Right renal cortex interstitium (tissue), 3 donors: ENCODE measurements at places on chromosomes 2 and 18. TPM values are rescaled to one million over a fixed set of nuclear protein-coding genes. Genes with fewer than 3 reads are reported as not detected.

DNA sequence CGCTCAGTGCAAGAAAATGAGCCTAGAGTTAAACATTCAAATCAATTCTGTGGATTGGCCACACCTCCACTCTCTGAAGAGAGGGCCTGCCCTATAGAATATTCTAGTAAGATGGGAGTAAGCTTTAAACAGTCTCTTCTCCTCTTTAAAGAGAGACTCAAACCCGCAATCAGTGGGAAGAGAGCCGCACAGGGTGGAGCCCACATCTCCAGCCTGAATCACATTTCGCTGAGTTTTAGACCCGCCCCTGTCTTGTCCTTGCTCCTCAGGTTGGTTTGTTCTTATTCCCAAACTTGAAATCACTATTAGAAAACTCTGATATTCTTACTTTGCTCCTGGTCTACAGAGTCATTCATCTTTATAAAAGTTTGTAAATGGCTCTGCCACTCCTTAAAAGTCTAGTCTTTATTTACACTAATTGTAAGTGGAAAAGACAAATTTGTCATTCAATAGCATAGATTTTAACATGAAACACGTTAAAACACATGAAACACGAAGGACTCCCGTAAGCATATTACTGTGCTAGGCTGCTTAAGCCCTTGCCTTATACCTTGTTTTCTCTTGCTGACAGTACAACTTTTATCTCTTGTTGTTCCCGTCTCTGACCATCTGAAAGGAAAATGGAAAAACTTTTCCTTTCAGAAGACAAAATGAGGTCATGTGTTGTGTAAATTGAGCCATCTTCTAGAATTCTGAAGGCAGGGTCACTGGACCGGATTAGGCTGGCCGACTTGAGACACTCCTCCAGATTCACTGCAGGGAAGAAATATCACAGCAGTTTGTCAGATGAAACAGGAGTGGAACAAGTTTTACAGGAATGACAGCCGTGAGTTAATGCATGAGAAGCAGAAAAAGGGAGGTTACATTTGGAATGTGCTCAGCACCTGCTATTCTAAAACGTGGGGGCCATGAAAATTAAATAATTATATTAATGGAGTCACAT, 5.6 kb downstream of the DSC1 start:
- peak; percentile 32 for DNase-seq

GRCh38 chr18:47877892-47878291, 52.6 kb downstream of the SMAD2 start:
- no peak for DNase-seq

DNA sequence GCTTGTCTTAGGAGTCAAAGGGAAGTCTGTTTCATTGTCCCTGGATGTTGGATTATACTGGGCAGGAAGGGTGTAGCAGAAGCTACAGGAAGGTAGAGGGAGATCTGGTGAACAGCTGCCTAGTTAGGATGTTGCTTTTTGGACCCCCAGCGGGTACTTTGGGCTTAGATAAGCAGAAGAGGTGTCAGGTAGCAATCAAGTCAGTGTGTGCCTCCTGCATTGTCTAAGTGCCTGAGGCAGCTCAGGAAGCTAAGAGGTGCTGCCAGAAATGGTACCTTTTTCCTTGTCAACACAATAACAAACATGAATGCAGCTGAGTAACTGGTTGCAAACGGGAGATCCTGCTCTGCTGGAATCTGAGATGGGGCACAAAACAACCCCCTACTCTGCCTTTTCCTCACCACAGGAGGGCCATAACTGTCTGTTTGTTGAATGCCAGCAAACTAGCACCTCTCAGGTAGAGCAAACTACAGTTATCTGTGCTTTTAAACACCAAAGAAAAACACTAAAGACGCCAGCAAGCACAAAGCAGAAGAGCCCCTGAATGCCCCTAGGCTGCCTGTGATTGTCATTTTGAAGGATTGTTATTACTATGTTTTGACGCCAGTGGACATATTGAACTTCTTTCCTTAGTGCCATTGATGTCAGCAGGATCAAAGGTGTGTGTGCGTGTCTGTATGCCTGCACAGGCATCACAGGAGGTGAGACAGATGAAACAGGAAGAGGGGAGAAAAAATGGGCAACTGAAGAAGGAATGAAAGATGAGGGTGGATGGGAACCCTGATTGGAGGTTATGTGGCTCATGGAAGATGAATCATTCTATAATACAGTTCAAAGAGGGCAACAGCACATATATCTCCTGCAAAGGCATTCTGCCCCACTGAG, 151.4 kb downstream of the ETAA1 start:
- DNase-seq: no peak

CD226 gene
- polyA plus RNA-seq: 2.5 TPM

MFSD6 gene
- 15.6 TPM for polyA plus RNA-seq

IGFBP5 gene
- 352 TPM for polyA plus RNA-seq

MGAT5 gene
- 53.7 TPM for polyA plus RNA-seq

SNRPD1 gene
- polyA plus RNA-seq: 183 TPM

AMER3 gene
- 0.10 TPM for polyA plus RNA-seq
